Activated naive CD4-positive, alpha-beta T cell (primary cell): ENCODE measurements at places on chromosomes 4 and X.

- DNase-seq = no peak
Observed at GRCh38 chrX:96314985-96315384, 369.7 kb upstream of the DIAPH2 start.

DNA sequence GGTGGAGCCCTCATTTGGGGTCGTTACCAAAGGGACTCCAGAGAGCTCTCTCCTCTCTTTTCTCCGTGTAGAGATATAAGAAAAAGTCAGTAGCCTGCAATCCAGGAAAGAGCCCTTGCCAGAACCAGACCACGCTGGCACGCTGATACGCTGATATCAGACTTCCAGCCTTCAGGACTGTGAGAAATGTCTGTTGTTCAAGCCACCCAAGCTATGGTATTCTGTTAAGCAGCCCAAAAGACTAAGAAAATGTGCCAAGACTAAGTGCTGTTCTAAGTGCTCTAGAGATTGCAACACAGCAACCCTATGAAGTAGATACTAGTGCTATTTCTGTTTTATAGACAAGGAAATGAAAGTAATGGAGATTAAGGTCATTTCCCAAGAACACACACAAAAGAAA, 205.7 kb downstream of the CAMK2D start:
- DNase-seq = no peak

DNA sequence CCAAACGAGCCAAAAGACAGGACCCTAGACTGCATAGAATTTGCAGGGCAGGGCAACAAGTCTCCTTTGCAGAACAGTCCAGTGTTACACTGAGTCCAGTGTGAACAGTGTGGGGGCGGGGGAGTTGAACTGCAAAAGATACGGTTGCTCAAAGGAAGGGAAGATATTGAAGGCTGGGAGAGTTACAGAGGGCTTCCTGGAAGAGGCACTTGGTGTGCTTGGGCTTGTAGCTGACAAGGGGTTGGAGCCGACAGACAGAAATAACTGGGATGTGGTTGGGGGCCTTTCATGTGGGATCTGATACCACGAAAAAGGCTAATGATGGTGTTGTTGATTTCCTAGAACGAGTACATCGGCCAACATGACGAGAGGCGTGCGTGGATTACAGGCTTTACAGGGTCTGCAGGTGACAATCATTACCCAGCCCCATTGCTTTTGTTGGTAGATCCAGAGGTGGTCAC, 6.1 kb downstream of the XPNPEP2 start:
- no peak for DNase-seq

DNA sequence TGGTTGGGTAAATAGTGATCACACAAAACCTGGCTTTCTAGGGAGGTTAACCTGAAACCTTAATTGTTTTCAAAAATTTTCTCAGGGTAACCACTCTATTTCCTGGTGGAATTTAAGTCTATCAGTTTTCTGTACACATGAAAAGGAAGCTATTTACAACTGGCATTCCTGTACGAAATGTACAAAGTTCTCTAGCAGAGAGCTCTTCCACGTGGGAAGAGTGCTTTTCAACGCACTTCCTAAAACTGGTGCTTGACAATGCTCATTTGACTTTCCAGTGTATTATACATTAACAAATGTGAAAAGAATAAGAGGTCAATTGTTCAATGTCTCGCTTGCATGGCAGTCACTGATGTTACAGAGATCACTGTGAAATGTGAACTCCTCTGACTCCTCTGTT, 2.8 kb upstream of the SOD3 start:
- DNase-seq = no peak

DNA sequence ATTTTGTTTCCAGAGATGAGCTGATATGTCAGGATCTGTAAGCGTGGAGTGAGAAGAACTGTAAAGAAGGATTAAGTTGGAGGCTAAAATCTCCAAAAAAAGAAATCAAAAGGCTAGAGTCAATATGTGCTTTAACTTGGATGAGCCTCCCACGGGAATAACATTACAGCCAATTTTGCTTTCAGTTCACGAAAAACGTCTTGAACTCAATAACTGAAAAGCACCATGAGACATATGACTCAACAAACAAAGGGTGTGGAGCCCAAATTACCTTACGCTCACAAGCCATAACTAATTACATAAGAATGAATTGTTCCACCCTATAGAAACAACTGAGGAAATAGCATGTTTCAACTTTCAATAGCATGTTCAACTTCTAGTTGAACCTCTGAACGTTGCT, 22.3 kb downstream of the TMPRSS11D start:
- DNase-seq = no peak

GRCh38 chr4:113406723-113407016, 354.9 kb downstream of the CAMK2D start:
- no peak for DNase-seq

GRCh38 chrX:39689376-39690104, 408.2 kb downstream of the BCOR start:
- DNase-seq = no peak

GRCh38 chr4:30269850-30270249, 450.3 kb upstream of the PCDH7 start:
- DNase-seq = no peak

DNA sequence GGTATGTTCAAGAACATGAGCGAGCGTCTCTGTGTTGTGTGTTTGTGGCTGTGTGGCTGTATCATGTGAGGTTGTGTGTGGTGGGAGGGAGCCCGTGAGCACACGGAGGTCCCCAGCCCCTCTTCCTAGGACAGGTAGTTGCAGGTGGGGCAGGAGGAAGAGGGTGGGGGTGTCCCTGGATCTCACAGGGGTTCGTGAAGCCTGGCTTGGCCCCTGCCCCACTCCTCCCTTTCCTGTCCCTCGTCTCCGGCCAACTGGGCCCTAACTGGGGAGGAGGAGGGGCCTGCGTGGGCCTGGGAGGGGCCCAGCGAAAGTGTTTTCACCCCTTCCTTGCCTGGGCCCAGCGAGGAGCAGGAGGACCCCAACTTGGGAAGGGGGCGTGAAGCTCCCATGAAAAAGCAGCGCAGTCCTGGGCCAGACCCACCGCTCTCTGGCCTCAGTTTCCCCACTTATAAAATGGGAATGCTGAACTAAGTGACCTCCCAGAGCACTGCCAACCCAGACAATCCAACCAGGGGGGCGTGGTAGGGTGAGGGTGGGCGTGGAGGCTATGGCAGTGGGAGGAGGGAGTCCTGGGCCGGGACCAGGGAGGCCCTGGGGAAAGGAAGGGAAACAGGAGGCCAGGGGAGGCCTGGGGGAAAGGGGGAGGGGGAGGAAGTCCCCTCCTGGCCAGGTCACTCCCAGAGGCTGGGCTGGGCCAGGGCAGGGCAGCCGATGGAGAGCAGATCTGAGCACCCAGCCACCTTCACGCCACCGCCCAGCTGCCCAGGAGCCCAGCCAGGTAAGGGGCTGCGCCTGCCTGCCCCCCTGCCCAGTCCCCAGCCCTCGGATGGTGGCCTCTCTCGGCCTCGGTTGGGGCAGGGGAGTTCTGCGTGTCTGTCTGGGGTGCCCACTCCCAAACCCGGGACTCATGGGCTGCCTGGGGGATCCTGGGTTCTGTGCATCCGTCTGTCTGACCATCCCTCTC, at the start of gene AVPR2:
Gene AVPR2, plus strand, starts transcription at position 683 of the 967 bp plus-strand sequence. CDS start 473 bp downstream, outside the sequence.
- no peak for DNase-seq
